ENCODE measurements at places on chromosomes 13 and 19.

DNA sequence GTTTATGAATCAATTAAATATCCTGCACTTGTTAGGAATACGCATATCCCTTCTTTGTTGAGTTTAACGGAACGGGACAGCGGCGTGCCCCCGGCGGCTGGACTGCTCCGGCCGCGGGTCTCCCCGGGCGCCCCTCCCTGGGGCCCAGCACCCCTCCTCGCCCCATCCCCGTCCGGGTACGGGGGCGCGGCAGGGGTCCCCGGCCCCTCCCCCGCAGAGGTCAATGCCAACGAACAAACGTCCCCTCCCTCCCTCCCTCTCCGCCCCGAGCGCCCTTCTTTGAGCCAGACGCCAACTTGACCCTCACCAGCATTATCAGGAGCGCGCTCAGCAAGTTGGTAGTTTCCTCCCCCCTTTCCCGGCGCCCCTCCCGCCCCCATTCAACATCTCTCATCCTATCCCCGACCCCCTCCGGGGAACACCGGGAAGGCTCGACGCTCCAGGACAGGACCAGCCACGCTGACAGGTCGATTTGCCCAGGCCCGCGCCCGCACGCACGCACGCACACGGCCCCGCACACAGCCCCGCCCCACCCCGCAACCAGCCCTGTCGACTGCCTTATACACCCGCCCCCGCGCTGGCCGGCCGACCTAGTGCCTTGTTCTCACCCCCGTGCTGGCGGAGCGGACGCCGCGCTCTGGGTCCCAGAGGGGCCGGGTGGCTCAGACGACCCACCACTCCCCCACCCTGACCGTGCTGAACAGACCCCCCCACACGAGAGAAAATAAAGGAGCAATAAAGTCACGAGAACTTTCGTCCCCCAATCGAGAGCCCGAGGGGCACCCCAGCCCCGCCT, 5.0 kb downstream of the LYL1 start:
- no peak for DNase-seq

DNA sequence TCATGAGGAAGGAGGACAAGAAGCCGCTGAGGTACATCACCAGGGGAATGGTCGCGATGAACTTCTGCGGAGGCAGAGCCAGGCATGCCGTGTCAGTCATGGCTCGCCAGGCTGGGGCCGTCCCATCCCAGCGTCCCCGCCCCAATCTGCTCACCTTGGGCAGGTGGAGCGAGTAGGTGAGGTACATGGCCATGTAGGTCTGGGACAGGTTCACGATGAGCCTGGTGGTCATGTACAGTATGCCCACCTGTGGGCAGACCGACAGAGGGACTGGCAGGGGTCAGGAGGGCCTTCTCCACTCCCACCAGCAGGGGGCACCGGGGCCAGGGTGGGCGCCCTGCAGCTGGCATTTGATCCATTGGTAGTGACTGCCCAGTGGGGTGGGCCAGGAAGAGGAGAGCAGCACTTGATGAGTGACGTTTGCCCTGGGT, 8.3 kb downstream of the TEKTIP1 start:
- no peak for DNase-seq

- DNase-seq = no peak
Observed at GRCh38 chr19:31114585-31114984, 234.7 kb downstream of the TSHZ3 start.

DNA sequence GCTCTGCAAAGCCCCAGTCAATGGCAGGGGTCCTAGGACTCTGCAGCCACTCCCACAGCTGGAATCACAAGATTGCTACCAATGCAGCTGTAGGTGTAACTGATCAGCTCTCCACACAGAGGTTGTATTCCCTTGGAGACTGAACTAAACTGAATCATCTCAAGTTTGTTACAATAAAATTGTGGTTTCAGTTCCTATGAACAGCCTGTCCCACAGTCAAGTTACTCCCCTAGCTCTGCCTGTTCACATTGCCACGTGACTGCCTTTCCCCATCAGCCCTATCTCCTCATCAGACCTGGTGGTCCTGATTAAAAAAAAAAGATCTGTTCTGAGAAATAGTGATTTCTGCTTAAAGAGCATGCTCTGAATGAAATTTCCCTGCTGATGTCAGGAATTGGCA, 287.9 kb upstream of the NBEA start:
- DNase-seq = no peak

- DNase-seq = no peak
Observed at GRCh38 chr13:79647533-79647932, 166.6 kb downstream of the NDFIP2 start.

- DNase-seq = no peak
Observed at GRCh38 chr19:13089857-13090507, 12.7 kb downstream of the LYL1 start.

- no peak for DNase-seq
Observed at GRCh38 chr13:75485286-75486062, 3.5 kb upstream of the TBC1D4 start.

DNA sequence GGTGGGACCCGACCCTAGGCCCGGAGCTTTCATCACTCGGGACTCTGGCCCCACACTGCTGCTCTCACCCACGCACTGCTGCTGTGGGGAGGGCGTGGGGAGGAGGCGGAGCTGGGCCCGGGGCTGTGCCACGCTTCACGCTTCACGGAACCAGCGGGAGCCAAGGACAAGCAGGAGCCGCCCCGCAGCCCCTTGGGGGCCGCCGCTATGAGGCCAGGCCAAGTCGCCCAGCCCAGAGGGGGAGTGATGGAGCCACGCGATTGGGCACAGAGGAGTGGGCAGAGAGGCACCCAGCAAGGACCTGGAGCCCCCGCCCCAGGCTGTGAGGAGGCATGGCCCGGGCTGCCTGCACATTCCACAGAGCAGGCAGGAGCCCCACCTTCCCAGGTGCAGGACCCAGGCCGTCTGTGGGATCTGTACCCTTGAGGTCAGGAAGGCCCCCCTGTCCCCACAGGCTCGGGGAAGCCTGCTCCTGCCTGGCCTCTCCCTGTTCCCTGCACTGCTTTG, 10.2 kb upstream of the SUPT20H start:
- no peak for DNase-seq

GRCh38 chr19:28869459-28869858, 343.5 kb downstream of the UQCRFS1 start:
- no peak for DNase-seq

GRCh38 chr19:5395556-5395955, 54.9 kb upstream of the PTPRS start:
- no peak for DNase-seq

DNA sequence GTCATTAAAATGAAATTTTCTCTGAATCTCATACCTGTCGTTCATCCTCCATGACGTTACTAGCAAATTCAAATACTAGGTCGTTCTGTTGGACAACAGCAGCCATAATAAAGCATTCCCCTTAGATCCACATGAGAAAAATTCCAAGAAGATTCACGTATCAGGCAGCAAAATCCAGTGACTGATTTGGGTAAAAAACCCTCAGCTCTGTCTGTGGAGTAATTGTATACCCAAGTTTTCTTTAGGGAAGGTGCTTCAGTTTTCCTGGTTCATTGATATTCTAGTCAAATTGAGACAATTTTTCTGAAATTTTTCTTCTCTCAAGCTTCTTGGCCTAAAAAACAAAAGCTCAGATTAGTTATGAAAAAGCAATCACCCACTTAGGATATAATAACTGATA, 37.2 kb downstream of the ELF1 start:
- DNase-seq = no peak

GRCh38 chr13:98385606-98386005, 191.3 kb downstream of the STK24 start:
- DNase-seq = no peak

Data from activated CD8-positive, alpha-beta memory T cell treated with anti-CD3 and anti-CD28 coated beads for 4 hours (primary cell).